ENCODE measurements at places on chromosomes 6 and 20.

DNA sequence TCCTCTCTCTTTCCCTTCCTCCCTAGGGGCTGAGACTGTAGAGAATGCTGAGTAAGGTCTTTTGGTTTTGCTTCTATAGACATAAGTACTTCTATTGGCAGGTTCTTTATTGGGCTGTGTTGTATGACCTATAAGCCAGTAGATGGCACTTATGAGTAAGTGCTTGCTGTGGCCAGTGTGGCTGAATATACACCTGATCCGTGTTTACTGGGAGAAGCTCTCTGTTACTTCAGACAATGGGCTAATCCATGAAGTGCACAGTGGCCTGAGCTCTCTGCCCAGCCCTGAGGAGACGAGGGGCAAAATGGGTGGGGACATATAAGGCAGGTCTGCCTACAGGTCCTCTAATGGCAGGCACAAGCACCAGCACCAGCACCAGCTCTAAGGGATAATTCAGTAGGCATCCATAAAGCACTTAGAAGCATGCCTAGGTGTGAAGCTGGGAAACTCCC is 610.3 kb downstream of the RNF144B start:
- no peak for DNase-seq

DNA sequence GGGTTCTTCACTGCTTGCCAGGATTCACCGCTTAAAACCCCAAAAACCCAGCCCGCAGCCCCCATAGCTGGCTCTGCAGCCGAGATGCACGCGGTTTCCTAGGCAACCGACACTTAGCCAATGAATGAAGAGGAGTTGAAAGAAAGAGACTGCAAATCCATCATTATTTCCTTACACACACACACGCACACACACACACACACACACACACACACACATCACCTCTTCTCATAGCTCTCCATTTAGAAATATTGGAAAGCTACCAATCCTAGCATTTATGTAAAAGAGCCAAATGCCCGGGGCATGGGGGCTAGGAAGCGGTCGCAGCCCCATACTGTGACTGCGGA is 3.4 kb upstream of the TUBB2B start:
- DNase-seq = peak; percentile 61

- no peak for DNase-seq
These were observed 212.9 kb upstream of the PRDM1 start for GRCh38 chr6:105873211-105873704.

- no peak for DNase-seq
These were observed 197.2 kb upstream of the GGTLC1 start for GRCh38 chr20:24185791-24186190.

GRCh38 chr6:38632490-38632889 is 7.2 kb downstream of the BTBD9 start:
- DNase-seq = no peak

DNA sequence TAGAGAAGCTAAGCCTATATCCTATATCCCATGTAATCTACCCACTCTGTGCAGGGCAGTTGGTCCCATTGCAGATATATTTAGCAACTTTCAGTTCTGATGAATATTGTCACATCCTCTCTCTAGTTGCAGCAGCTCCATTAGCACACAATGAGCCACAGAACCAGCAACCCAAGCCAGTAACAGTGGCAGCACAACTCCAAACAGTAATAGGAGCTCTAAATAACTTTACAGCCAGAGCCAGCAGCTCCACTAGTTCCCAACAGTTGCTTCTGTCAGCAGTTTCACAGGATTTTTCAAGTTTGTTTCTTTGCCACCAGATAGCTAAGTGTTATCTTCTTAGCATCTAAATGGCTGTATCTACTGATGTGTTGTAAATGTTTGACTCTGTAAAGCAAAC is 490.8 kb downstream of the HTR1B start:
- no peak for DNase-seq

GRCh38 chr20:51313358-51313827 is 229.1 kb downstream of the NFATC2 start:
- no peak for DNase-seq

GRCh38 chr6:38845931-38846330 is 130.8 kb downstream of the DNAH8 start:
- DNase-seq = no peak

DNA sequence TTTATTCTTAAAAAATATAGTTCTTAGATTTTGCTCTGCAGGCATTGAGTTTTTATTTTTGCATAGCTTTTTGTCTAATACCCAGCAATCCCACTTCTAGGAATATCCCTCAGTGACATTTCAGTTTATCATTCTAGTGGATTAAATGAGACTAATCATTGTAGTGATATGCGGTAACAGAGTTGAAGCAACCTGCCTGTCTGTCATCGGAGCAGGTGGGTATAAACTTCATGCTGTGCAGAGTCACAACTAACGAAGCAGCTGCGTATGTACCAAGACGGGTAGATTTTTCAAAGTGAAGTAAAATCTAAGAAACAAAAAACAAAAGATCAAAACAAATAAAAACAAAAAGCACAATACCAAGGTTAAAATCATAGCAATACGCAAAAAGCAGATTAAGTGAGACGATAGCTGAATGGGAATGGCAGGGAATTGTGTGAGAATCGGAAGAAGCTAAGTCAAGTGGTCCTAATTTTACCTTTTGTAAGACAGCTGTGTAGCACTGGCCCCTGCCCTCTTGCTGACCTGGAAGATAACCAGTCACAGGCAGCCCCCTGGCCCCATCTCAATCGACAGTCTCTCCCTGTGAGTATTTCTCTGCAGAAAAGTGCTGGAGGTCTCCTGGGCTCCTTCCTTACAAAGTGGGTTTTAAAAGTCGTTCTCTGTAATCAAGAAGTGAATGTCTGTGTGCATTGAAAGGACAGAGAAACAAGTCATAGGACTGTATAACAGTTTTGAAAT is 169.2 kb downstream of the OR2B2 start:
- DNase-seq = no peak

- DNase-seq = no peak
These were observed 10.4 kb upstream of the BPI start for GRCh38 chr20:38293491-38294065.

DNA sequence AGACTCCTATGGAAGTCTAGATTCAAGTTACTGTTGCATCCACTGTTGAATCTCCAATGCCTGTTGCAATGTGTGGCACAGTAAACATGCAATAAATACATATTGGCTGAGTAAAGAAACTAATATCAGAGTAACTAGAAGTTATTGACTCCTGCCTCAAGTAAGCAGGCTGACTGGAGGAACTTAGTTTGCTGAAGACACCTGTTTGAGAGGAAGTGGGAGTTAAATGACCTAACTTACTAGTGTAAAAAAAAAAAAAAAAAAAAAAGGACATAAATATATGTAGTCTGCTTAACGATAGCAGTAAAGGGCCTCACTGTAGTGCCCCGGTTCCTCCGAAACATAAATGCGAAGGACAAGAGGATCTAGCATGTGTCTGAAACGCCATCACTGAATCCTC is 249.8 kb upstream of the PRDM1 start:
- DNase-seq = no peak

DNA sequence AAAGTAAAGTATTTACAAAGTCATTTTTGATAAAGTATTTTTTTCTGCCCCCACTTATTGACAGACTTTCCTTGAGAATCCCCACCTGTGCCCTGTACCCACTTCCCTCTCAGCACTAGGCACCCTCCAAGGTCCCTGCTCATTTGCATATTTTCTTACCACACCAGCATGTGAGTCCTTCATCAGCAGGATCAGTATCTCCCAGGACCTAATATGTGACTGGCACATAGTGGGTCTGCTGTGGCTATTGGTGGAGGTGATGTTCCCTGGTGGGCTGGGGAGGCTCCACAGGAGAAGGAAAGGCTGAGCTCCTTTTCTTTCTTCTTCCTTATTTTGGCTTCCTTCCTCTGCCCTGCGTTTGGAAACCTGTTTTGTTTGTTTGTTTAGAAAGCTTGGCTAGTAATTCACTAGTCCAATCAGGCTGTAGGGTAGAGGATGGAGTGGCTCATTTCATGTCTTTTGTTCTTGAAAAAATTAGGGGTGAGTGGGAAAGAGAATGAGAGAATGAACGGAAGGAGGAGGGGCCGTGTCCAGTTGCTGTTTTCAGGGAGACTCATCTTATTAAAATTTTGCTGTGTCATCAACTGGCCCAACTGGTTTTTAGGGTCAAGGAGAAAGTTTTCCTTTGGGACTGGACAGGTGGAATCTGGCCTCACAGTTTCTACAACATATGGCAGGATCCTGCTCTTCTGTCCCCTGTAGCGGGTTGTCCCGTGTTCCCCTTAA is 2.8 kb upstream of the RNF24 start:
- DNase-seq = no peak

- DNase-seq = no peak
These were observed 5.1 kb downstream of the FAM120B start for GRCh38 chr6:170311696-170312095.

GRCh38 chr6:125546841-125547251 is 202.6 kb upstream of the HEY2 start:
- DNase-seq = no peak

GRCh38 chr6:71411882-71412281 is 123.3 kb downstream of the OGFRL1 start:
- no peak for DNase-seq

DNA sequence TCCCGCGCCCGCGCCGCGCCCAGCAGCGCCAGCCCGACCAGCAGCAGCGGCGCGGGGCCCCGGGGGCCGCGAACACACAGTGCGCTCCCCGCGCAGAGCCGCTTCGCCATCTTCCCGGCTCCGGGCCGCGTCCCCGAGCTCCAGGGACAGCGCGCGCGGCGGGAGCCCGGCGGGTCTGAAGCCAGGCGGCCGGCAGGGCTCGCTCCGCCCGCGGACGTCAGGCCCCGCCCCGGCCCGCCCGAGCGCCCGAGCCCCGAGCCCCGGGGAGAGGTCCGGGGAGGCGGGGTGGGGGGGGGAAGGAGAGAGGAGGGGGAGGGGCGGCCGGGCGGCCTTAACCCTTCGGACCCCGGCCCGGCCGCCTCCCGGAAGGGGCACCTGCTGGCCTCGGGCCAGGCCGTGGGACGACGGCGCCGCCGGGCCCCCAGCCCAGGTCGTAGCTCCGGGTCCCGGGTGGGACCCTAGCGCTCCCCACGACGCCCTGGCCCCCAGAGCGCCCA is at the start of gene LAMA5:
Gene LAMA5 (minus strand): TSS at position 177 of the 497 bp plus-strand sequence. CDS start 67 bp downstream, at position 110.
- DNase-seq = no peak

DNA sequence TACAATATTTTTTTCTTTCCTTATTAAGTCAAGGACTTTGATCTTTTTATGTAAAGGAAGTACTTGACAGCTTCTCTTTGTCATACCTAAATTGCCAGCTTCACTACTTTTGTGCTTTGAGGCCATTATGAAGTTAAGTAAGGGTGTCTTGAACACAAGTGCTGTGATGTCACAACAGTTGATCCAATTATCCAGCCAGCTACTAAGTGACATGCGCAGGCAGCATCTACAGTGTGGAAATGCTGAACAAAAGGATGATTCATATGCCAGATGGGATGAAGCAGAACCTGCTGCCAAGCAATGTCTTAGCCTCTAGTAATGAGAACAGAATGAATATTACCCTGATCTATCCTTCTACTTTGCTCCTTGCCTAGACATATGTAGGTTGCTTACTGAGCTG is 68.3 kb upstream of the TMEM244 start:
- DNase-seq = peak; percentile 73

- DNase-seq = no peak
These were observed 29.3 kb downstream of the SNPH start for GRCh38 chr20:1295276-1295930.

DNA sequence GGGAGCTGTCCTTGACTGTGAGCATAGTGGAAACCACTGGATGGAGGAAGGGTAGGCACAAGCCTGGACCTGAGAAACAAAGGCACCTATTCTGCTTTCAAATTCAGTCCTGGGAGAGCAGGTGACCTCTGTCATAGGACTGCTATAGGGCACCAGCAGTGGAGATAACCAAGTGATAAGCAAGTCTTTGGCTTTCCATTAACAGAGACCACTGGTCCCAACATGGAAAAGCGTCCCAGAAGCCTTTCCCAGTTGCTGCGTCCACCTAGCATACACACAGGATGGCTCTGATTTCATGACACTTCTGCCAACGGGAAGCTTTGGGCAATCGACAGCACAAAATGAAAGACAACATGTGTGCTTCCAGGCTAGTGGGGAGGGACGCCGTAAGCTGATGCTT is 8.9 kb downstream of the SLC22A3 start:
- DNase-seq = no peak

GRCh38 chr6:21438986-21439352 is 154.6 kb upstream of the SOX4 start:
- DNase-seq = no peak

- DNase-seq = peak; percentile 25
These were observed 1.1 kb upstream of the MRGBP start for GRCh38 chr20:62795023-62795761.

- DNase-seq = no peak
These were observed 47.7 kb downstream of the COL12A1 start for GRCh38 chr6:75158176-75158575.

- no peak for DNase-seq
These were observed 126.3 kb downstream of the FYN start for GRCh38 chr6:111746983-111747382.

GRCh38 chr6:20213271-20213798 is 1.1 kb upstream of the MBOAT1 start:
- DNase-seq = no peak

GRCh38 chr6:109397020-109397419 is 14.8 kb upstream of the CD164 start:
- peak; percentile 35 for DNase-seq

GRCh38 chr6:159999240-159999671 is 30.4 kb downstream of the IGF2R start:
- no peak for DNase-seq

DNA sequence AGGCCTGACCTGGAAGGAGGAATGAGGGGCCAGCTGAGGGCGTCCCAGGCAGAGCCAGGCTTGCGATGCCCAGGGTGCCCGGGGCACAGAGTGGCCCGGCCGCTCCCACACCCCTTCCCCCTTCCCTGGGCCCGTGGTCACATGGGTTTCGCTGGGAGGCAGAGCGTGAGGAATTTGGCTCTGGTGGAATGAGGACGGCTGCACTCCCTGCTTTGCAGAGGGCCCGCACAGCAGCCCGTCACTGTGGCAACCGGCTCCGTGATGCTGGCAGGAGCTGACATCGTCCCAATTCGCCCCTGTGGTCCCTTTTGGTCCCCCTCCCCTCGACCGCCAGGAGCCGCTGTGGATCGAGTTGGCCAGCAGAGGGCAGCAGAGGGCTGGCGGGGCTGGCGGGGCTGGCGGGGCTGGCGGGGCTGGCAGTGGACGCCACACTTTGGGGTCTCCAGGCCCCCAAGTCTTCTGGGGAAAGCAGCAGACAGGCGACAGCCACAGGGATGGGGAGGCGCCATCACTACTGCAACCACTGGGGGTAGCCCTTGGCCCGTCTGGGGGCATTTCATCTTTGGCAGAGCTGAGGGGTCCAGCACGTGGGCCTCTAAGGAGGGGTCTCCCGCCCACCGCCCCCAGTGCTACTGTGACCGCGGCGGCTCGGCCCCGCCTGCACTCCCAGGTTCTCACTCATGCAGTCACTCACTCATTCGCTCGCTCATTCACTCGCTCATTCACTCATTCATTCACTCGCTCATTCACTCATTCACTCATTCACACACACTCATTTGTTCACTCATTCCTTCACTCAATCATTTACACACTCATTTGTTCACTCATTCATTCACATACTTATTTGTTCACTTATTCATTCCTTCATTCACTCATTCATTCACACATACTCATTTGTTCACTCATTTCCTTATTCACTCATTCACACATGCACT is 49.7 kb upstream of the BHLHE23 start:
- peak; percentile 7 for DNase-seq

- DNase-seq = no peak
These were observed 8.2 kb downstream of the ARHGAP40 start for GRCh38 chr20:38609815-38610214.

- no peak for DNase-seq
These were observed 29.5 kb downstream of the REPS1 start for GRCh38 chr6:138958595-138958994.

GRCh38 chr6:51213811-51214210 is 395.1 kb downstream of the TFAP2B start:
- DNase-seq = no peak
